ENCODE measurements at places on chromosomes 13 and 19.
A peak's percentile ranks its signal among the peaks of the same experiment; 100 is the strongest.

GRCh38 chr13:96794669-96795068 is 199.6 kb downstream of the OXGR1 start:
- no peak for DNase-seq

DNA sequence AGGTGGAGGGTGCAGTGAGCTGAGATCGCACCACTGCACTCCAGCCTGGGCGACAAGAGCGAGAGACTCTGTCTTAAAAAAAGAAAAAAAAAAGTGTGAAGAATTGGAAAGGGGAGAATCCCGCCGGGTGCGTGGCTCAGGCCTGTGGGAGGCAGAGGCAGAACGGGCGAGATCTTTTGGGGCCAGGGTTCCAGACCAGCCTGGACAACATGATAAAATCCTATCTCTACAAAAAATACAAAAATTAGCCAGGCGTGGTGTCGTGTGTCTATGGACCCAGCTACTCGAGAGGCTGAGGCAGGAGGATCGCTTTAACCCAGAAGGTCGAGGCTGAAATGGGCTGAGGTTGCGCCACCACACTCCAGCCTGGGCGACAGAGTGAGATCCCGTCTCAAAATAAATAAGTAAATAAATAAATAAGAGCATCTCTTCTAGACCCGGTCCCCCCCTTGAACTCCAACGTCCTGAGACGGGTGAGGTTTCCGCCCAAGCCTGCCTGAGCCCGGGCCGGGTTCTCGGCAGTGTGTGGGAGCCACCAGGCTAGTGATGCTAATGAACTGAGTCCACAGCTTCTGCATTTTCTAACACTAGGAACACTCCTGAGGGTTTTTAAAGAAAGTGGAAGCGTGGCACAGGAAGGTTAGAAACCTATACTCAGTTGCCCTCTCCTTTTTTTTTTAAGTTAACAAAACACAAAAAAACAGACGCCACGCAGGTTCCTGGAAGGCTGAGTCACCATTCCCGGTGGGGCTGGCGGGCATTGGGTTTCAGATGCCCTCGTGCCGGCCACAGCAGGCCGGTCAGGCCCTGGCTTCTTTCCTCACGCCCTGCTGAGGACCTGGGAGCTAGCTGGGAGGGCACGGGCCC is 22.0 kb downstream of the GPX4 start:
- DNase-seq = peak; percentile 22

DNA sequence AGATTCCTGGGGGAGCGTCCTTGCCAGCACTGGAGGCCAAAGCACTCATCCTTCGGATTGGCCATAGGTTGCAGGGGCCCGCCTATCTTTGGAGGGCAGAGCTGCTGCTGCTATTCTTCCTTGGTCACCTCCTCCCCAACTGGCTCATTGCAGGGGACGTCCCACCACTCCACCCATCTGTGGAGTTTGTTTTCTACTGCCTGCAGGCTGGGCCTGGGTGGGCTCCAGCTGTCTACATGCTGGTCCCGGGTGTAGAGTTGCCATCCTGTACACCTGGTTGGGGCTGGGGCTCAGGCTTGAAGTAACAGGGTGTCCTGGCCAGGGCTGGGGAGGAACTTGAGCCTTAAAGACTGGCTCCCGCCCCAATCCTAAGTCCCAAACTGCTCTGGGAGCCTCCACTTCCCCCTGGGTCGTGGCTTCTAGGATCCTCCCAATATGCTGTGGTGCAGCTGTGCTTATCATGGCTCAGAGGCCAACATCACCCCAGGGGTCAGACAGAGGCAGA is 2.1 kb downstream of the RNF225 start:
- DNase-seq = no peak

- DNase-seq = no peak
Observed at GRCh38 chr19:14425696-14426138, 6.6 kb upstream of the DDX39A start.

GRCh38 chr19:48946463-48947257 is 8.0 kb upstream of the BAX start:
- DNase-seq = no peak

DNA sequence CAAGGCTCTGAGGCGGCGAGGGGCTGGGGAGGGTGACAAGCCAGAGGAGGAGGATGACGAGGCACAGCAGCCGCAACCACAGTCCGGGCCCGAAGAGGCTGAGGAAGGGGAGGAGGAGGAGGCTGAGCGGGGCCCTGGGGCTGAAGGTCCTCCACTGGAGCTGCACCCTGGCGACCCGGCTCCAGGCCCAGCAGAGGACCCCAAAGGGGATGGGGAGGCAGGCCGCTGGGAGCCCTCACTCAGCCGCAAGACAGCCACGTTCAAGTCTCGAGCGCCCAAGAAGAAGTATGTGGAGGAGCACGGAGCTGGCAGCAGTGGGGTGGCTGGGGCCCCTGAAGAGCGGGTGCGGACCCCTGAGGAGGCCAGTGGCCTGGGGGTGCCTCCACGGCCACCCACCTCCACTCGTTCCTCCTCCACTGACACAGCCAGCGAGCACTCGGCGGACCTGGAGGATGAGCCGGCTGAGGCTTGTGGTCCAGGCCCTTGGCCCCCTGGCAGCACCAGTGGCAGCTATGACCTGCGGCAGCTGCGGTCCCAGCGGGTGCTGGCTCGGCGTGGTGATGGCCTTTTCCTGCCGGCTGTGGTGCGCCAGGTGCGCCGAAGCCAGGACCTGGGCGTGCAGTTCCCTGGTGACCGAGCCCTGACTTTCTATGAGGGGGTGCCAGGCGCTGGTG is 2.9 kb downstream of the CIC start:
- no peak for DNase-seq

DNA sequence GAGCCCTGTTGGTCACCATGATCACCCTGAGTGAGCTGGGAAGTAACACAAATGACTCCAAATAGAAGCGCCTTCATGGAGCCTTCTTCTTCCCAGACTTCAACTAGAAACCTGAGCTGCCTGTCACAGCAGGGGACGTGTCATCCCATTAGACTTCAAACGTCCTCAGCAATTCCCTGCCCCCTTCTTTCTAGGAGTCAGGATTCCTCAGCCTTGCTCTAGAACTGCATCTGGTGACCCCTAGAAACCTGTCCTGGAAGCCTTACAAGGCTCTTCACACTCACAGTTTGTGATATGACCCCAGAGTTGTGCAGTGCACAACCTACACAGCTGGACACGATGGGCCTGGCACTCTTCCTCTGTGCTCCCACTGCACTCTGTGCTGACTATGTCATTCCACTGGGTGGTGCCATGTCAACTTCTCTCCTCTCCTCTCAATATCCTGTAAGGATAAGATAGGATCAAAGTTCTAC is 23.6 kb upstream of the TTYH1 start:
- DNase-seq = no peak

DNA sequence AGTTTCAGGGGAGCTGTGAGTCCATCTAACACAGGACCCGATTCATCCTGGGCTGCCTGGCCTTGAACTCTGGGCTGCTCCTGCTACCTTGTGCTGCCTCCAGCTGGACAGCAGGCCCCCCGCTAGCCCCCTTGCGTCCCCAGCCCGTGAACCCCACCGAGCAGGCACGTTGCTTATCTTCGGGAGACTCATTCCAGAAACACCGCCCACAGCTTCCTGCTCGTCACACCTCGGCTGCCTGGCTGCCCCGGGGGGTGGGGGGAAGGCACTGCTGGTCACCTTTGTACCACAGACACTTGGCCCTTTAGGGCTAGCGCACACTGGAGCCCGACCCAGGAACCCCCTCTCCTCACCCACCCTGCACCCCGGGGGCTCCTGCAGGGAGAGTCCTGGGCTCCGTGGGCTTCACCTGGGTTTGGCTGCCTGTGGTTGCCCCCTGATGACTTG is 48.1 kb downstream of the CRTC1 start:
- no peak for DNase-seq

GRCh38 chr19:39059302-39059701 is 24.9 kb upstream of the ACP7 start:
- no peak for DNase-seq

DNA sequence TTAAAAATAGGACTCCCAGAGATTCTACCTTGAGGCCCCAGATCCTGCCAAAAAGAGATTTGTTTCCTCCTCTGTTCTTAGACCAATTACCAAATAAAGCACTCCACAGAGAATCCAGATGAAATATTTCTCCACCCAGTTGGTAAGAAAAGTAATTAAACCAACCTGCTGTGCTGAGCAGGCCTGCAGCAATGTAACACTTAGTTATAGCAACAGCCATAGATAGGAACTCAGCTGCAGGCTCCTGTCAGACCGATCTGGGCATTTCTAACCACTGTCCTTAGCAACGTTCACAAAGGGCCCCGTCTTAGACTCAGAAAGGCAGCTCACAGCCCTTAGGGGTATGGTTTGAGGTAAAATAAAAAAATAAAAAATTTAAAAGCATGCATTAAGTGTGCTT is 271.1 kb downstream of the KCNRG start:
- DNase-seq = no peak

DNA sequence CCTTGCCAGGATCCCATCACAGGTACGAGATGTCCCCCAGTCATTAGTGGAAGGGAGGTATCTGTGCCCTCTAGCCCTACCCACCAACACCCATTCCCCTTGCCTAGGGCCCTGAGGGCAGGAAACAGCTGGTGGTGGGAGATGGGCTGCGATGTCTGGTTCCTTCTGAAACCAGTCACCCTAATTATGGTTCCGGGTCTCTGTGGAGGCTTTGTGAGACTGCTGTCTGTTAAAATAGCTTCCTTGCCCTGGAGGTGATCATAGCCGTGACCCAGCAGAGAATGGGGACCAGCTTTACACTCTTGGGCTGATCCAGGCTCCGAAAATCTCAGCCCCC is 5.5 kb downstream of the ALDH16A1 start:
- no peak for DNase-seq

DNA sequence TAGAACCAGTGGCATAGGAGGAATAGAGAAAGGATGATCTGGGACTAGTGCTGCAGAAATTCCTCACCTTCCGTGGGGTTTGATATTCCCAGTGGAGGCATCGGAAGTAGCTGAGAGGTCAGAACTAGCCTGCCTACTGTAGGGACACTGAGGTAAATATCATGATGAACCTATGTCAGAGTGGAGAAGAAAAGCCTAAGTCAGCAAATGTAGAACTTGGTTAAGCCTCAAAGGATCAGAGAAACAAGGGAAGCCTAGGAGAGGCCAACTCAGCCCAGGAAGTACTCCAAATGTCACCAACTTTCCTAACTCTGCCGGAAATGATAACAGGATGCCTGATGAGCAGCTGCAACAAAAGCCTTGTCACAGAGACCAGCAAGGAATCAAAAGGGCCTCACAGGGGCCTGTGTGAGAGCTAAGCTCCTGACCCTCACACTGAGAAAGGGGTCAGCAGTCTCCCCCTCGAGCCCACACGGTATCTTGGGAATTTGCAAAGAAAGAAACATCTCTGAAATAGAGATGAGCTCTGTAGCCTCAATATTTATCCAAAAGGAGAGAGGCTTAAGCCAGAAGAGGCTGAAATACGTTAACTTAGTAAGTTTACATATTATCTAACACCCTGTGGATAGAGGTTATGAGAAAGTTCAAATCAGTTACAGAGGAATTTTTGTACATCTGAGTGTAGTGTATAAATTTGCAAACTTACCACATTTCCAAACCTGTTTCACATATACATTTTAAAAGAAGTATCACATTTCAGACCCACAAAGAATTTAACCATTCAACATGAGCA is 1064.3 kb downstream of the DIAPH3 start:
- DNase-seq = no peak

DNA sequence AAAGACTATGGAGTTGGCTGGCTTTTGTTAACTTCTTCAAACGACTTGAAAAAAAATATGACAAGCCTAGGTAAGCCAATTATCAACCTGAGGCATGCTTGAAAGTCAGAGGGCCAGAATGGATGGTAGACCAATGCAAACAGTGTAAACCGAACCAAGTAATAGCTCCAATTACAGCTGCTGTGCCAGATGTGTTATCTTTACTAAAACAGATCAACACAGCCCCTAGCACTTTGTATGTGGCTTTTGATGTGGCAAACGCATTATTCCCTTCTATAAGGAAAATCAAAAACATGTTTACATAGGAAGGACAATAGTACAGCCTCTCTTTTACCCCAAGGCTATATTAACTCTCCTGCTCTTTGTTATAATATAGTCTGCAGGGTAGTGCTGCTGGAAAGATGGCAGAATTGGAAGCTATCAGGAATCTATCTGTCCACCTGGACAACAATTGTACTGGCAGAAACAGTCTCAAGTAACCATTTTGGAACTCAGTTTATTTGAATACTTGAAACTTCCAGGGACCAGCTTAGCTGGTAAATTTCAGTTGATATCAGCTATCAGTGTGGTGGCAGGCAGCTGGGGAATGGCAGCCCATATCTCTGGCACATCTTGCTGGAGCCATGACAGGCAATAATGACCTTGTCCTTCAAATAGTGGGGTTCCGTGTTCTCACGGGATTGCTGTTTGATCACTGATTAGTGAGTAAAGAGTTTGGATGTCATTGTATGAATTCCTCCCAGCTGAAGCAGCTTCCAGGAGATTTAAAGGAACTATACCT is 144.4 kb upstream of the WASF3 start:
- DNase-seq = no peak

GRCh38 chr13:36371185-36371584 is 25.0 kb upstream of the SPART start:
- no peak for DNase-seq

DNA sequence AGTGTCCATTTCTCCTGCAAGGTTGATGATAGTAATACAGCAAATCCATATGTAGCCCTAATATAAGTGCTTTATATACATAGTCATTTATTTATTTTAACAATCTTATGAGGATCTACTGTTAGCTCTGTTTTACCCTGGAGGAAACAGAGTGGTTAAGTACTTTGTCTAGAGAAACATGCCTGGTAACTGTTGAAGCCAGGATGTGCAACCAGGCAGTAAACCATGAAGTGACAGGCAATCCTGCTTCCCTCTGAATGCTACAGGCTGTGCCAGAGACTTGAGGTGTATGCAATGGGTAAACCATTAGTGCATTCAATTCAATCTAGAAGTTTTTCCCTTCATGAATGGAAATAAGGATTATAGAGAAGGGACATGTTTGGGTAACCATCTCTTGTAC is 911.0 kb downstream of the PCDH17 start:
- no peak for DNase-seq

GRCh38 chr13:66322193-66322740 is 907.9 kb downstream of the PCDH9 start:
- no peak for DNase-seq

DNA sequence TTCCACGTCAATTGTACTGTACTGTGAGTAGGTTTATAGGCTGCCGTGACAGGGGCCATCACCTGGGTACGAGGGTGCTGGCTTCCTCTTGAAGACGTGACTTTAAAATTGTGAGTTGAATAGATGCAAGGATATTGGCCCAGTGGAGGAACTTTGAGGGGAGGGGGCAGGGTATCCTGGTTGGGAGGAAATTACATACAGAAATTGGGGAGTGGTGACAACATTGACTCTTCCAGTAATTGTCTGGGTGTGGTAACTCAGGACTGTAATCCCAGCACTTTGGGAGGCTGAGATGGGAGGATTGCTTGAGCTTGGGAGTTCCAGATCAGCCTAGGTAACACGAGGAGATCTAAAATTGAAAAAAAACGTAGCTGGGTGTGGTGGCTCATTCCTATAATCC is 30.4 kb downstream of the DPRX start:
- DNase-seq = no peak
